Activated CD4-positive, alpha-beta T cell treated with anti-CD3 and anti-CD28 coated beads, Interleukin-10, Interleukin-2, amounts not matched to agents 100 ng/mL and 50 ng/mL, durations not matched to agents 16 hours and 8 hours (primary cell): ENCODE measurements at places on chromosomes 5 and 9.

GRCh38 chr5:4116834-4117233 lies 521.2 kb downstream of the IRX1 start:
- no peak for DNase-seq

- DNase-seq = no peak
These were observed 35.9 kb downstream of the FBXW2 start for GRCh38 chr9:120757026-120757913.

DNA sequence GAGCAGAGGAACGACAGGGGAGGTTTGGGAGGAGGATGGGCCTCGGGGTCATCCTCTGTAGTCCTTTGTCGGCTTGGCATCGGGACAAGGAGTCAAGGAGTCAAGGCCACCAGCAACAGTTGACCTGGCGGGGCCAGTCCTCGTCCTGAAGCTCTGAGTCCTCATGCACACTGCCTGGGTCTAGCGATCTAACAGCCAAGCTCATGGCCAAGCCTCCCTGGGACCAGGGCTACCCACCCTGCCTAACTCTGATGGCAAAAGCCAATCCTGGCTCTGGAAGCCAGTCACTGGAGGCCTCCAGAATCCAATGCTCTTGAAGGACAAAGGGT lies 49.8 kb downstream of the CAMK2A start:
- no peak for DNase-seq

GRCh38 chr5:5239191-5239590 lies 99.1 kb downstream of the ADAMTS16 start:
- no peak for DNase-seq

GRCh38 chr9:71778085-71778484 lies 9.8 kb upstream of the CEMIP2 start:
- DNase-seq = no peak

GRCh38 chr9:91924090-91924489 lies 25.9 kb downstream of the ROR2 start:
- no peak for DNase-seq

- DNase-seq = no peak
These were observed 115.9 kb upstream of the MINAR2 start for GRCh38 chr5:129631961-129632360.

DNA sequence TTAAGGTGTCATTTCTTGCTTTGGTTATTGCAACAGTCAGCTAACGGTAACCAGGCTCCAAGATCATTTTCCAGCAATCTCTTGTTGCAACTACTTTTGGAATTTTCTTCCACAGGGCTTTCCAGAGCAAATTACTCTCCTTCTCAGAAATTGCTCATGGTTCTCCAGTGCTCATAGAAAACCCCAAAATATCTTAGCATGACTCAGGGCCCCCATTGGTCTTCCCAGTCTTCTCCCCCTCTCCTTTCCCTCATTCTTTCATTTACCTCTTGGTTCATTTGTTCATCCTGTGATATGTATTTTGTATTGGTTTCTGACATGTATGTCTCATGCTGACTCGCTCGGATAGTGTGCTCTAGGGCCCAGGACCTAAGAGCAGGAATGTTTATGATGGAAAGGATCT lies 35.6 kb downstream of the WWC1 start:
- no peak for DNase-seq

DNA sequence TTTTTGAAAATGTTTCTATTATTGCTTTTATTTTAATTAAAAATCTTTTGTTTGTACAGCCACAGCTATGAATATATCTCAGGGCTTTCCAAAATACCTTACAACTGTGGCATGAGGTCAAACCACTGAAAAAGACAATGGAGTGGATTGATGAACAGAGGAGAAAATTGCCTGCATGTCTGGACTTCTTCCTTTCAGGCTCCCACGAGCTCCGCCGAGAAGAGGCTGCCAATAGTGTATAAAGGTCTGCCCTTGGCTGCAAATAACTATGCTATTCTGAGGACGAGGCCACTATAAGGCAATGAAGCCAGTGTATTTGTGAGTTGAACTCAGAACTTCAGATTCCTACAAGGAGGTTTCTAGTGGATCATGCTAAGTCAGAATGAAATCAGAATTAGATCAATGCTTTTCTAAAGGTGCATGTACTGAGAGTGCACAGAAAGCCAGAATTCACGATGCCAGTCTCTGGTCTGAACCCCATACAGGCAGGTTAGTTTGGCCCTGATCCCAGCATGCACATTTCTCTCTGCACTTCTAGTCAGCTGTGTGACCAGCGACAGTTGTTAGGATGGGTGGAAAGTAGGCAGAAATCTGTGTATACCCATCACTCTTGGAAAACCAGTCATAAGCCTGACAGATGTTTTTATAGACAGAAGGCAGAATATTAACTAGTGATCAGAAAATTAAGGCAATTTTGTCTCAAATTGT lies 42.7 kb upstream of the PLPP1 start:
- no peak for DNase-seq

DNA sequence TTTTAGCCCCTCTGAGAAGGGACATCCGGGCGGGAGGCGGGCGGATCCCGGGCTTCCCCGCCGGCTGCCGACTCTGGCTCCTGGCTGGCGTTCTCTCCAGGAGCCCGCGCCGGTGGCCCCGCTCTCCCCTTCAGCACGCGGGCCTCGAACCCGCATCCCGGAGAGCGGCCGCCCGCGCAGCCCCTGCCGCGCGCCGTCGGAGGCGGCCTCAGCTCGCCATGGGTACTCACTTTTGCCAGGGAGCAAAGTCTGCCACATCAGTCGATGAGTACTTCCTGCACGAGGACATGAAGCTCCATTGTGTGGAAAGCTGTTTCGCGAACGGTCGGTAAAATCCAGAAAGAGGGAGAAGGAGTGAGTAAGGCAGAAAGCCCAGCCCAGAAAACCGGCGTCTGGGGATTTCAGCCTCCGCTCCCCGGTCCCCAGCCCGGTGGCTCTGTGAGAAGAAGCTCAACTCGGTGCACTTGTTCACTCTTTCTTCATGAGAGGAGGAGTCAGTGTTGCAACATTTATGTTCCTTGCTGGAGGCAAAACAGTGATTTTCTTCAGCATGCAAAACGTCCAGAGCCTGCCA lies at the start of gene PRLR:
PRLR (minus strand) TSS at position 450 of the 574 bp plus-strand sequence. CDS start 140,867 bp downstream, outside the sequence.
- DNase-seq = no peak

GRCh38 chr9:19208653-19209052 lies 21.8 kb upstream of the DENND4C start:
- DNase-seq = no peak

- no peak for DNase-seq
These were observed 14.4 kb downstream of the IDNK start for GRCh38 chr9:83637389-83637788.

DNA sequence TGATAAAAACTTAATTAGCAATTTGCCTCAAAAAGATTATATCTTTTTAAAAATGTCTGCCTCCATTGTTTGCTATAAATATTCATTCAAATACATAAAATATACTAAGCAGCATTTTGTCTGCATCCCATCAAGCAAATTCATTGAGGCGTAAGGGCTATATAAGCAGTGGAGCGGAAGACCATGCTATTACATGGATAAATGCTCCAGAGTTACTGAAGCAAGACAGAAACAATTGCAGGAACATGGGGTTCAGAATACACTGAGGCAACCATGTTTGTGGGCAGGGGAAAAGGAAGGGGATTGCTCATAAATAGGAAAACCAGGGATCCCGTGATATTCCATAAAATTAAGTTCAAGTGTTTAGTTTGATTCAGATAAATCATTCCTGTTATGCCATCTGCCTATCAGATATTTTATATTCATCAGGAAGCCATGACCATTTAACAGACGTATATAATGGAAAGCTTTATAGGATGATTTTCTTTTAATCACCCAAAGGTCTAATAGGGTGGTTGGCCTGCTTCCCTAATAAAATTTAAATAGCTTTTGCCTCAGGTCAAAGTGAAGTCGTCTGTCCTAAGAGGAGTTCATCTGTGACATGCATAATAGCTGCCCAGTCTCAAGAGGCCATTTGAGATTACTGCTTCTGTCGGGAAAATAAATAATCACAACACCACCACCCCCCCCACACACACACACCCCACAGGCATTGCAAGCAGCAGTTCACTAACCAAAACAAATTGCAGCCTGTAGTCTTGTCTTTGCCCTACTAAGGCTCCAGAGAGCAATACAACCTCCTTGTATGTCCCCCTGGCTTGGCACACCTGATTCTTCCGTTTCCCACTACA lies 105.2 kb downstream of the RASEF start:
- DNase-seq = no peak

DNA sequence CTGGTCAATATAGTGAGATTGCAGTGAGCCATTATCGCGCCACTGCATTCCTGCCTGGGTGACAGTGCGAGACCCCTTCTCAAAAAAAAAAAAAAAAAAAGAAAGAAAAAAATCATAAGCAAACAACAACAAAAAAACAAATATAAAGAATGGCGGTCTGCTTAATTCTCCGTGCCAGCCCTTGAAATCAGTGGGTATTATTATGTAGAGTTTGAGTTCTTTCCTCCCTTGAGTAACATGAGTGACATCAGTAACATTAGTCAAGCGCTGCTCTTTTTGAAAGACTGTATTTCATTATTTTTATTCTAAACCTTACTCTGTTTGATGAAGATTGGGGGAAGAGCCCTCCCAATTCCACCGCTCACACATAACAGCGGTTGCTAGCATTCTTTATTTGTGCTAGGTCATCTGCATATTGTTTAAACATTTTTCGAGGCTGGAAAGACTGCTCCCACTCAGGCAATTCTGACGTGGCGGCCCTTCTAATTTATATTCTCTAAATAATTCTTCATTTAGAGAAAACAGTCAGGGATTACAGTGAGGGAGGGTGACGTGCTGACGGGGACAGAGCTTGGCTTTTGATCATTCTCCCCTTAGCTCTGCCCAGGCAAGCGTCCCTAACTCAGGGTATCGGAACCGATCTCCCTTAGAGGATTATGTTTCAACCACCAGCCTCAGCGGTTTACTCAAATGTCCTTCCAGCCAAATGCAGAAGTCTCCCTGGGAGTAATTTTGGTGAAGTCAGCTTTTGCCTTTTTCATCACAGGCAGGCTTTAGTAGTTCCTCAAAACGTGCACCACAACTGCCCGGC lies 860 bp upstream of the MARCHF6 start:
- no peak for DNase-seq

GRCh38 chr5:149628221-149628620 lies 46.9 kb downstream of the ARHGEF37 start:
- DNase-seq = no peak

GRCh38 chr9:91419222-91420191 lies 4.1 kb downstream of the NFIL3 start:
- DNase-seq = peak; percentile 82

DNA sequence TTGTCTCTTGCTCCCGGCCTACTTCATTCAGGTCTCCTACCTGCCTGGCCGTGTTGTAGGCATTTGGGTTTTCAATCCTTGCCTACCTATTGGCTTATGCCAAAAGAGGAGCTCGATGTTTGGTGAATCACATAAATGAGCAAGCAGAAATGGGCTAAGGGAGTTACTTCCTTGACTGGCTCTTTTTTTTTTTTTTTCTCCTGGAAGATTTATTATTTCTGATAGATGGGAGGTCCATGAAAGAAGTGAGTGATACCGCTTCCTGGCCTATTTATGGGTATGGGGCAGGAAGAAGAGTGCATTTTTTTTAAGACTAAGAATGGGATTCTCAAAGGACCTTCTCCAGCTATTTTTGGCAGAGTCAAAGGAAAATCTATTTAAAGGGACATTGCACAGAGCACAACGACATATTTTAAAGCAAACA lies 294.1 kb downstream of the ARHGAP26 start:
- no peak for DNase-seq

DNA sequence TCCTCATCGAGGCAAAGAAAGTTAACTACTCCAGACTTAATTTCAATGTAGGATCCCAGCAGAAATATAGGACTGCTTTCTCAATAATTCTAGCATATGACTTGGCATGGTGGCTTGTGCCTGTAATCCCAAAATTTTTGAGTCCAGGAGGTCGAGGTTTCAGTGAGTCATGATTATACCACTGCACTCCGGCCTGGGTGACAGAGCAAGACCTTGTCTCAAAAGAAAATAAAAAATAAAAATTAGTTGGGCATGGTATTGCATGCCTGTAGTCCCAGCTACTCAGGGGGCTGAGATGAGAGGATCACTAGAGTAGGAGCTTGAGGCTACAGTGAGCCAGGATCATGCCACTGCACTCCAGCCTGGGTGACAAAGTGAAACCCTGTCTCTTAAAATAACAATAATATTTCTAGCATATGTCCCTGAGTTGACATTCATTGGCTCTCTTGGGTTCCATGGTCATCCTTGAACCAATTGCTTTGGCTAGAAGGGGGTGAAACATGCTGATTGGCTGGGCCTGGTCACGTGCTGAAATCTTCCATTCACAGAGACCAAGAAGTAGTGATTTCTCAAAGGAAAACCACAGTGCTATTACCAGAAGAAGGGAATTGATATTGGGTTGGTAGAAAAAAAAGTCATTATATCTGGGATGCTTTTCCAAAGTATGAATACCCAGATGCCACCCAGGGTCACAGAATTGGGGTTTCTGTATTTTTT lies 31.6 kb upstream of the GARNL3 start:
- DNase-seq = no peak

DNA sequence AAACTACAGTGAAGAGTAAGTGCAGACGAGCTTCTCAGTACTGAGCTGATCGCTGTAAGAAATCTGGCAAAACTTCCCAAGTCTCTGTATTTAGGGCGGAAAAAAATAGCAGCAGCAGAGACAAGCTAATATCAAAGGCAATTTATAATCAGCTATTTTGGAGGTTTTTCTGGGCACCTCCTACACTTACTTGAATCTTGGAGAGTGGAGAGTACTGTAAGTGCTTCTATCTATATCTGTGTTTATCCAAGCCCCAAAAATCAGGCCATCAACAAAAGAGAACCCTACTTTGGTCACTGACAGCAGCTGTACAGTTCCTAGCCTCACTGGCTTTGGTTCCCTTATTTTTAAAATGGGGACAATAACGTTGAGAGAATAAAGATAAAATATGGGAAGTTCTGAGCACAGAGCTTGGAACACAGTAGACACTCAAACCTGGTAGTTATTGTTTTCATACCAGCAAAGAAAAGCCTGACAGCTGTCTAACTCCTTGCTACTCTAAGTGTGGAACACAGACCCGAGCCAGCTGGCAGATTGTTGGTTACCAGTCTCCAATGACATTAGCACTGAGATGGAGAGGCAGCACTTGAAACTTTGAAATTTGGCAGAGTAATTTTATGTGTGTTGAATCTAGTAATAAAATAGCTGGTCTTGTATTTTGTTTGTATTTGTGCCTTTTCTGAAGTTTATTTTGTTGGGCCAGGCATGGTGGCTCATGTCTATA lies 96.0 kb upstream of the SLC28A3 start:
- DNase-seq = no peak

DNA sequence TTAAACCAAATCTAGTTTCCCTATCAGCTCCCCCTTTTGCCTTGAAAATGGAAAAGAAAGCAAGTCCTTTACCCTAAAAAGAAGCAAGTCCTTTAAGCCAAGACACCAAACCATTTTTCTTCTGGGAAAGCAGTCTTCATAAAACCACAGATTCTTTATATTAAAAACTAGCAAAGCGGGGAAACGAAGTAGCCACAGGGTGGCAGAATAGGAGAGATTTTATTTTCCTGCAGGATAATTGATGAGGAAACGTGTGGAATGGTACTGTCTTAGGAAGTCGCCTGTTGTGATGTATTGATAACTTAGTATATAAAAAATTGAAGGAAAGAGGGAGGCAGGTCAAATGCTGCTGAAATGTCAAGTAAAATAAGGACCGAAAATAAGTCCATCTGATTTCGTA lies 41.1 kb downstream of the ZNF883 start:
- no peak for DNase-seq

GRCh38 chr5:35478856-35479682 lies 138.6 kb upstream of the SPEF2 start:
- peak; percentile 41 for DNase-seq
